Stimulated activated CD8-positive, alpha-beta memory T cell treated with anti-CD3 and anti-CD28 coated beads, Interleukin-7, amount 100 ng/mL, for 24 hours (primary cell): ENCODE measurements at places on chromosomes 7 and 10.

DNA sequence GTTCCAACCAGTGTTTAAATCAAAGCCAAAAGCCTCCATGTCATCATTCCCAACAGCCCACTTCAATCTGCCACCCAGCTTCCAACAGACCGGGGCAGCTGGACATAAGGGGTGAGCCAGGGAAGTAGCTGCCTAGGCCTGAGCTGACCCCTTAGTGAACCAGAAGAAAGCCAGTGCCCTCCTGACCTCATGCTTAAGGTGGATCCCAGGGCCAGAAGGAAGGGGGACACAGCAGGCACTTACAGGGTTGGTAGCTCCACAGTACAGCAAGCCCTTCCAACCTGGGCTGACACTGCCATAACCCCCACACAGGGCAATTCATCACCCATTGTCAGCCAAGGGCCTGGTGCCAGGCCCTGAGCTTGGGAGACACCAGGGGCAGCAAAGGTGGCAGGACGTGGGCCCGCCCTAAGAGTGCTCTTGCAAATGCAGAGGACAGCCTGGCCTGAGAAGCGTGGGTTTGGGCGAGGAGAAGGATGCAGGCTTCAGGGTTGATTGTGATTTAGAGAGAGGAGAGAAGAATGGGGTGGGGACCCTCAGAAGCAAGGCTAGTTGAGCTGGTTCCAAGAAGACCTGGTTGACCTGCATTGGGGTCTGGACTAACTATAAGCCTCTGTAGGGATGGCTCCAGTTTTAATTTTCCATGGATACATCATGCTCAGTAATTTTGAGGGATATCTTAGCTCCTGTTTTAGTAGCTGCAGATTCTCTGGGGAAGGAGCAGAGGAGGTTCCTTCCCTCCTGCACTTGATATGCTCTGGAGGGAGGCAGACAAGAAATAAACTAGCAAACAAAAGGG is 3.1 kb upstream of the CYP26A1 start:
- no peak for DNase-seq

DNA sequence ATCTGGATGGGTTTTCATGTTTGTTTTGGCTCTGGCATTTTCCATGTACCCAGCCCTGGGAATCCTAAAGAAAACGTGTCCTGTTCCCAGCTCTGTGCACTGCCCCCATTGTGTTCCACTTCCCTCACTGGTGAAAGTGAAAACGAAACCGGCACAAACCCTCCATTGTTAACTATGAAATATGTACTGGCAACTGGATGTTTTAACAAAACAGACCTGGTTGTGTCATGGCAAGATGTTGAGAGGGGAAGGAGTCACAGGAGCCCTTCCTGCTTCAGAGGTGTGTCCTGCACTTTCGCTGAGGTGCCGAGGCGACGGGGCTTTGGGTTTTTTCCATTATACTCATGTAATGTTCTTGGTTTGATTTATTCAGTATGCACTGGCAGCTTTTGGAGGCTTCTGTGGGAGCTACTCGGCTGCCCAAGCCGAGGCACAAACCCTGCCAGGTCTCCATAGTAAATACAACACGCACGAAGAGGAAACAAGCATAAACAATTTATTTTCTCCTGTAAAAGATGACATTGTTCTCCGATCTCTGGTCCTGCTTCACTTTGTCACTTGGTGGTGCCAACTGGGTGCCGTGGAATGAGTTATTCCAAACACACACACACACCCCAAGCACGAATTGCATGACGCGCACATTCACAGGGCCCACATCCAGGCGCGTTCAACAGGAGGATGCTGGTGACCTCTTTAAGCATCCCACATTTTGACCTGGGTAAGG is 118.2 kb downstream of the CDK6 start:
- peak; percentile 18 for DNase-seq

DNA sequence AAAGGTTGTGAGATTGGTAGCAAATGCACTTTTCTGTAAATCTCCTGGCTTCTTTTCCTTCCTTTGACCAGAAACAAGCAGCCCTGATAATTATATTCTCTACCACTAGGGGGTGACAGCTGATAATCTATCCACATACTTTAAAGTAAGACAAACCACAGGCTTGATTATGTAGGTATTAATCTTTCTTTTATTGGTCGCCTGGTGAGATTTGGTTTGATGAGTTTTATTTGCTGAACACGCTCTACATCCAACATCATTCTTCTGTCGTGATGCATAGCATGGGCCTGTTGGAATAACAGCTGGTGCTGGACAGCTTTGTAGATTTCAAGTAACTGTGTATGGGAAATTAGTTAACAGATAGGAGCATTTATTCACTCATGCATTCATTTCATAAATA is 63.5 kb downstream of the ZNF365 start:
- no peak for DNase-seq

DNA sequence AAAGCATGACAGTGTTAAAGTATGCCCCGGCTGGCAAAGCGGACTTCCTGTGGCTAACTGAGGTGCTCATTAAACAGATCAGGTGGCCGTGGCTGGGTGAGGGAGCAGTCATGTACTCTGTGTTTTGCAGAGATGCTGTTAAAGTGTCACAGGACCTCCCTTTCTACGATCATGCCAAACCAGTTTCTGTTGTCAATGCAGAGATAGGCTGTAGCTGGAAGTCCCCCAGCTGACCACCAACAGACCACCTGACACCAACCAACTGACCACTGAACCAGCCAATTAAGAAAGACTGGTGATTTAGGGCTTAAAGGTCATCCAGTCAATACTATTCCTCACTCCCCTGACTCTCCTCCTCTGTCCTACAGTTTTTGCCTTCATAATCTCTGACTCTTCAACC is 431.1 kb upstream of the LRGUK start:
- DNase-seq, result no peak

DNA sequence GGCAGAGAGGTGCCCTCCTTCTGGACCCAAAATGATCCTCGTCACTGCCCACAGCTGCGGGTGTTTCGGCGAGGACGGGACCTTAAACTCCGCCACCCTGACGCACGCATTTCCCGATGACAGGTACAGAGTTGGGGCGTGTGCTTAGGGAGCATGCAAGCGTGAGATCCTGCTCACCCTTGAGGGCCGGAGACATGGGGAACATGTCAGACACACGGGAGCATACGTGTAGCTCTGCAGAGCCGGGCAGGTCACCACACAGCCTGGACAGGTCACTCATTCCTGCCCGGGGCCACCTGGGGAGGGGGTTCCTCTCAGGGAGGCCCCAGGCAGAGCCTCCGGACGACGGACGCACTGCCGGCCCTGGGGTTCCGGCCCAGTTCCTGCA is 57.6 kb upstream of the PDGFA start:
- DNase-seq, result no peak

DNA sequence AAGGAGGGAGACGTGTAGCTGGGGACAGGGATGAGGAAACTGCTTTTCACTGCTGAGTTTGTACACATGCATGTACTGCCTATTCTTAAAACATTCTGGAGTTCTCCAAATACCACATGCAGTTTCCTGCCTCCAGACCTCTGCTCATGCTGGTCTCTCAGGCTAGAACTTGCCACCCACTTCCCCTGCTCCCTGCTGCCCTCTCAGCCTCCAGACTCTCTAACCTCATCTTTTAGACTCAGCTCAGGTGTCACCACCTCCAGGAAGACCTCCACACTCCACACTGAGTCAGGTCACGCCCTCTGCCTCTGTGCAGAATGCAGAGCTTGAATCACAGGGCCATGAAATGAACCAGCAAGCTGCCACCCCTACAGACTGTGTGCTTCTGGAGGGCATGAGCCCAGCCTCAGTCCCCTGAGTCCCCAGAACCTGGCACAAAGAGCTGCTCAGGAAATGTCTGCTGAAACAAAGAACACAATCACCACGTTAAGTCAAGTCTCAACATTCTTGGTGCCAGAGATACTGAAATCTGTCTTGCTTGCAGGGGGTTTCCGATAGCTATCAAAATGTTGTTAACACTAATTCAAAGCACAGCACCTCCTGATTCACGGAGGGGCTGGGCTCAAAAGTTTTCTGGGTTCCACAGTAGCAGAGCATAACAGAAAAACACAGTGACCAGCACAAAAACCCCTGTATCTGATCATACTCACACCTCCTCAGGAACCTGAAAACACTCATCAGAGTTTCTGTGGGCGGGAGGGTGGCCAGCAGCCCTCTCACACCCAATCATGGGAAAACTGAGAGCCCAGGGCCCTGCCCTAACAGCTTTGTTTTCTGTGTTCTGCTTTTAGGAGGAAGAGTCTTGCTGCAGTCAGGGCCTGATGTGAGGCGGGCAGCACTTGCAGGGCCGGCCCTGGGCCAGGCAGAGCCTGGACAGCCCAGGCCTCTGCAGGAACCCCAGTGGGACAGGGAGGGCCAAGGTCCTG is 21.1 kb downstream of the FAM53B start:
- peak; percentile 29 for DNase-seq

DNA sequence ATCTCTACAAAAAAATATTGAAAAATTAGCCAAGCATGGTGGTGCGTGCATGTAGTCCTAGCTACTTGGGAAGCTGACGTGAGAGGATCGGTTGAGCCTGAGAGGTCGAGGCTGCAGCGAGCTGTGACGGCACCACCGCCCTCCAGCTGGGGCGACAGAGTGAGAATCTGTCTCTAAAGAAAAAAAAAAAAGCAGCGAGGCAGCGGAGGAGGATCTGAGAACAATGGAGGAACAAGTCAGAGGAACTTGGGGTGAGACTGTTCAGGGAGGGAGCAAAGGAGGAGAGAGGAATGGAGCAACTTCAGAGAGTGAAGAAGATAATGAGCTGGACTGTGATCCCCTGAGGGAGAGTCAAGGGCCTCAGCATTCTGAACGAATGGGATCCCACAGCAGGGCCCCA is 85.4 kb downstream of the MKX start:
- DNase-seq, result no peak

GRCh38 chr10:58813573-58813972 is 300.9 kb downstream of the BICC1 start:
- no peak for DNase-seq

DNA sequence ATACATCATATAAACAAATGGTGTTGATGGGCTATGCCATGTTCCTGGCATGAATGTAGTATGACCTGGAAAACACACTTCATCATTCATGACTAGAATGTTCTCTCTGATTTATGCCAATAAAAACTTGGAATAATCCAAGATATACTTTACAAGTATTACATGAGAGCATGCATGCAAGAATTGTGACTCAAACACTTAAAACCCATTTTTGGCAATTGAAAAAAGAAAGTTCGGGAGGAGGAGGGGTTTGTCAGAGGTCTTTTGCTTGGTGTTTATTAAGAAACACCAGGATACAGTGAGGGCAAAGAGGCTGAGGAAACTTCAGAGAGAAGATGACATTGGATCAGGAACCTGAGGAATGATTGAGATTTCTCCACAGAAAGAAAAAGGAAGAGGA is 10.2 kb upstream of the CUL1 start:
- DNase-seq, result no peak

- no peak for DNase-seq
Measured at GRCh38 chr10:128028508-128029289, 97.5 kb downstream of the MKI67 start.

- DNase-seq, result no peak
Measured at GRCh38 chr10:124138195-124138882, 44.9 kb upstream of the CHST15 start.

GRCh38 chr7:25929448-25929847 is 222.6 kb upstream of the NFE2L3 start:
- no peak for DNase-seq

DNA sequence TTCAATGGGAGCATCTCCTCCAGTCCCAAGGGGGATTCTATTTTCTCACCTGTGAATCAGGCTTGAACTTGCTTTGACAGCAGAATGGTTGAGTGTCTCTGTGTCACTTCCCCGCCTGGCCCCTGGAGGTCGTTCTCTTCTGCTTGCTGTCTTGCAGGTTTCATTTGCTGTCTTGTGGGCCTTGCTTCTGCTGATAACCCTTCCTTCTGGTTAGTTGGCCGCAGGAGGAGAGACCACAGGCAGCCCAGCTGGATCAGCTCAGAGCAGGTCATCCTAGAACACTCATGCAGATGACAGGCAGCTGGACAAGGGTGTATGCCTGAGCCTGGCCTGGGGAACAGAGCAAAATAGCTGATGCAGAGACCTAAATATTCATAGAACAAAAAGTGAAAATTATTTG is 344.2 kb upstream of the ADARB2 start:
- no peak for DNase-seq

- no peak for DNase-seq
Measured at GRCh38 chr7:88300401-88300945, 6.2 kb downstream of the STEAP4 start.

GRCh38 chr10:2476812-2477553 is 590.4 kb upstream of the PFKP start:
- no peak for DNase-seq

- DNase-seq, result no peak
Measured at GRCh38 chr10:75441682-75442081, 10.3 kb downstream of the LRMDA start.

- no peak for DNase-seq
Measured at GRCh38 chr7:129886167-129886817, 66.5 kb downstream of the UBE2H start.

- DNase-seq, result no peak
Measured at GRCh38 chr7:142257958-142258357, at the start of gene PRSS58. Gene PRSS58, minus strand, starts transcription at chr7:142258058. Its CDS starts 351 bp downstream, at chr7:142257707.

DNA sequence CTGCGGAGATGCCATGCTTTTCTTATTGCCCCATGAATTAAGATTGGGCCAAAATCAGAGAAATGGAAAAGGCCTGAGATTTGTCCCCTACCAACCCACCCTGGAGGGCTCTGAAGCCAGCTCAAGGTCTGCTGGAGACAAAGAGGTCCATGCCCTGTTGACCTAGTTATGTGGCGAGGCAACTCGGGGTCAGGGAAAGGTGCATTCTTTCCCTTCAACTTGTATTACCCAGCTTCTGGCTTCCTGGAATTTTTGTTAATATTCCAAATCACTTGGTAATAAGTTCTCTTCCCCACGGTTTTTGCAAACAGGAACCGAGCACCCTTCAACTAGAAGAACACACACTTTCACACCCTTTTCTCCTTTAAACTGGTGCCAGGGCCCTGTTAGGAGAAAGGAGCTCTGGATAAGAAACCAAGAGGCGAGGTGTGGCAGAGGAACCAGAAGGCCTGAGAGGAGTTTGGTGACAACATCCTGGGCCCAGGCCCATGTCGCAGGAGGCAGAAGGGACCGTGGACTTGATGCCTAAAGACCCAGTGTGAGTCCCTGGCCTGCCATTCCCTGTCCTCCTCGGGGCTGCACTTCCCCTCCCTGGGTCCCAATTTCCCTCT is 12.5 kb upstream of the SFRP5 start:
- DNase-seq, result no peak

DNA sequence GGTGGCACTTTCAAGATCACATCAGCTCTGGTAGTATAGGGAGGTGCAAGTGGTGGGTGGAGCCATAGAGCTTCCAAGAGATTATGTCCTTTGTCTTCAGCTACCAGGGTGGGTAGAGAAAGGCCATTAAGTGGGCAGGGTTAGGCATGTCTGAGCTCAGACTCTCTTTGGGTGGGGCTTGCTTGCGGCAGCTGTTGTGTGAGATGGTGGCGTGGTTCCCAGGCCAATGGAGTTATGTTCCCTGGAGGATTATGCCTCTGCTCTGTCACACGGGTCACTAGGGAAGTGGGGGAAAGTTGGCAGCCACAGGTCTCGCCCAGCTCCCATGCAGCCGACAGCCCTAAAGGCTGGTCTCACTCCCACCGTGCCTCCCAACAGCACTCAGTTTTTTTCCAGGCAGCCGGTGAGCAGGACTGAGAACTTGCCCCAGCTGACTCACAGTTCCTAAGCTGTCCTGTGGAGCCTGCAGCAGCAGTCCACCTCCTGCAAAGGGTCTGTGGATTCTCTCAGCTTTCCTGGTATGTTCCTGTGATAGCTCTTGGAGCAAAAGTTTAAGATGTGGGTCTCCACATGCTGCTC is 459.0 kb downstream of the SH2D4B start:
- DNase-seq, result no peak
